ENCODE measurements at places on chromosomes 1 and 21.
A peak's percentile ranks its signal among the peaks of the same experiment; 100 is the strongest.

DNA sequence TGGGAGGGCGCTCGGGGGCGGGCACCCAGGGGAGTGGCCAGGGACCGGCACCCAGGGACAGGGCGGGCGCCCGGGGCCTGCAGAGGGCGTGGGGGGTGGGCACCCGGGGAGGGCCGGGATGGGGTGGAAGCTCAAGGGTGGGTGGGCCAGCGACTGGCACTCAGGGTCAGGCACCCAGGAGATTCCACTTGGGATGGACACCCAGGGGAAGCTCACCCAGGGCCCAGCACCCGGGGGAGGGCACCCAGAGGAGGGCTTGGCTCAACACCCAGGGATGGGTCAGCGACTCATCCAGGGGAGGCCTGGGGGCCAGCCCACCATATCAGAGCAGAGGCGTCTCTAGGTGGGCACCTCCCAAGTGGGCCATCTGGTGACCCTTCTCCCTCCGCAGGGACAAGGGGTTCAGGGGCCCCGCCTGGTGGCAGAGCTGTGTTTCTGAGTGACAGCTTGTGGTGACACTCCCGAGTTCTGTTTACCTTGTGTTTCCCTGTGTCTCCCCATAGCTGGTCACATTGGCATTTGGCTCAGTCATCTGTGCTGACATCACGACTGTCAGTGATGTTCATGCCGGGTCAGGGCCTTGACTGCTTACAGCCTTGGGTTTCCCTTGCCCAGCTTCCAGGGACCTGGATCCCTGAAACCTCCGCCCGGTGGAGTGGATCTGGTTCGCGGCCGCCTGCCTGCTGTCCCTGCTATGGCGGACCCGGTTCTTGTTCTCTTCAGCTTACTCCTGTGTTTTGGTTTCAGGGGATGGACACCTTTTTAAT lies 749 bp downstream of the IBA57 start:
- peak; percentile 40 for DNase-seq

DNA sequence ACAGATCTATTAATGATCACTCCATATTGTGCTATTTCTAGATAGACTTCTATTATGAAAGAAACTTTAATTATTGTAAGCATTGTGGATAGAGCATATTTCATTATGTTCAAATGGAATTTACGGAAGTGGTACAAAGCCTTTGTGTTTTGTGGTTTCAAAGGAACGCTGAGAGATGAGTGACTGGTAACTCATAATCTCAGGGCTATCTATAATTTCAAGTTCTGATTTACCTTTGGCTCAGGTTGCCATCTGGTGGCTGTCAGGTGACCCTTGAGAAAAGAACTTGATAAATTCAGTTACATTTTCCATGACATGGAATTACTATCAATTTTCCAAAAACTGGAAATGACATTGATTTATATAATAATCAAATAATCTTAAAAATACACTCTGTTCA lies 12.2 kb downstream of the NTNG1 start:
- no peak for DNase-seq

- no peak for DNase-seq
Observed at GRCh38 chr1:42962641-42963377, 4.1 kb upstream of the SLC2A1 start.

- DNase-seq, result no peak
Observed at GRCh38 chr1:21550097-21550496, 40.9 kb downstream of the ALPL start.

DNA sequence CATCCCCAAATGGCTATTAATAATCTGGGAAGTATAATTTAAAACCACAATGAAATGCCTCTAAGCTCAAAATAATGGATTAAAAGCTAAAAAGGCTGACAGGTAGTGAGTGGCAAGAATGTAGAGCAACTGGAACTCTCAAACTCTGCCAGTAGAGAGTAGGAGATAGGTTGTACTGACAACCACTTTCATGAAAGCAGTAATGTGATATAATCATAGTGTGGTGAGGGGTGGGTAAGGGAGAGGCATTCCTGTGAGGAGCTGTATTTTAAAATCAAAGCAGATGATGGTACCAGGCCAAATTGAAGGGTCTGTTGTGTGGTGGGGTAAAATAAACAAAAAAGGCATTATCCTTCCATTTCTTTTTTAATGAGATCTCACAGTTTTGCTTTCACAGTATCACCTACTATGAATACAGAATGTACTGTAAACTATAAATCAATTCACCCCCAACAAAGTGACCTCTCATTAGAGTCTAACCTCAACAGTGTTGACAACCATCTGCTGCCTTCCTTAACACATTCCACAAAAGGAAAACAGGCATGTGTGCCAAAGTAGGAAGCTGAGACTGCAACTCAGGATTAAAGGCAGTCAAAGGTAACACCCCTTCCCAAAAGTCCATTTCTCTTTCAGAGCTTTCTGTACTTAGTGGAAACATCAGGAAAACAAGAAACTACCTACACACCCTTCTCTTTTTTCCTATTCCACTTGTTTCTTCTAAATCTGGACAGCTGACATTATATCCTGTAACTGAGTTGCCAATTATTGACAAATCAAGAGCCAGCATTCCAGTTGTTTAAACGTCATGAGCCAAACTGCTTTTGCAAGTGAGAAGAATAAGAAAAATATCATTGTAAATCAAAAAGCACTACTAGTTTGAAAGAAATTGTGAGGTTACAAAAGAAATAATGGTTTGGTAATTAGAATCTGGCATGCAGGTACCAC lies 130.8 kb downstream of the FAF1 start:
- DNase-seq, result no peak

DNA sequence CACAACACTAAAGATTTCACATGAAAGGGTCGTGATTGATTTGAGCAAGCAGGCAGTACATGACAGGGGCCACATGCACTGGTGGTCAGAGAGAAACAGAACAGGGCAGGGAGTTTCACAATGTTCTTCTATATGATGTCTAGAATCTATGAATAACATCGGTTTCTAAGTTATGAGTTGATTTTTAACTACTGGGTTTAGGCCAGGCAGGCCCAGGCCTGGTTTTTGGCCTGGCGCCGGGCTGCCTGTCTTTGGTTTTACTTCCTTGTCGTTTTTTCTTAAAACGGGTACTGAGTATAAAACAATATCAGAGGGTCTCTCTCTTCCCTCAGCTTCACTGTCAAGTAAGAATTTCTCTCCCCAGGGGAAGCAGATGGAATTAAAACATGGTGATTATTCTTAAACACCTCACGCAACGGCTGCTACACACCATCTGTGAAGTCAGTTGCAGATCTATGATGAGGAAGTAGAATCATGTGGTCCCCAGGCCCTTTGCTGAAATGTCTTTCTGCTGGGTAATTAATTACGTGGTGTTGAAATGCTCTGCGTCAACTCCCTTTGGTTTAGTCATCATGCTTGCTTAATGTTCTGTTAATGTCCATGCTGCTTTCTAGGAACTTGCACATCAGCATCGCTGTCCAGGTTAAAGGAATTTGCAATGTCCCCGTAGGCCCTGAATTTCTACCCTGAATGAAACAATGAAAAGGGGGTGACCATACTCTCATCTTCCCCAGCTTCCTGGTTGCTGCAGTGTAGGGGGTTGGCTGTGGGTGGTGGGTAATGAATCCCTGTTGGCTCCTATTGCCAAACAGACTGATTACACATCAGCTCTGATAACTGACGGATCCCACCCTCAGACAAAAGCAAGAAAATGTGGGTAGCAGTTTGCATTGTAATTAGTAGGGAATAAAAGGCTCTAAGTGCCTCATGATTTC lies 70.3 kb downstream of the SERINC2 start:
- DNase-seq, result no peak

GRCh38 chr1:68820151-68820550 lies 323.3 kb upstream of the DEPDC1 start:
- DNase-seq, result no peak

GRCh38 chr1:202023001-202023433 lies 12.6 kb downstream of the ELF3 start:
- no peak for DNase-seq

GRCh38 chr1:45802343-45803298 lies 791 bp upstream of the MAST2 start:
- no peak for DNase-seq

DNA sequence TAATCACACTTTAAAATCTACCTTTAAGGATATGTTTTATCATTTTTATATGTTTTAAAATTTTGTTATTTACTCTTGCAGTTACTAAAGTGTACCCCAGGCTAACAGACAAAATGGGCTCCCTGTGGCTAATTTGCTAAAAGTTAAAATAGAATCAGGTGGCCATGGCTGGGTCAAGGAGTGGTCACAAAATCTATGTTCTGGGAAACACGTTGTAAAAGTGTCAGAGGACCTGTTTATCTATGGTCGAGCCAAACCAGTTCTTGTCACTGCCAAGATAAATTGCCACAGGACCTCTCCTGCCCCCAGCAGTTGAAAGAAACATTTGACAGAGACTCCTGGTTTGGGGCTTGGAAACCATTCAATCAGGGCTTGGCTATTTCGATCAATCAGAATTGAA lies 21.2 kb upstream of the TTLL7 start:
- DNase-seq, result no peak
